Effector CD4-positive, alpha-beta T cell (primary cell): ENCODE measurements at places on chromosomes 6 and 20.

DNA sequence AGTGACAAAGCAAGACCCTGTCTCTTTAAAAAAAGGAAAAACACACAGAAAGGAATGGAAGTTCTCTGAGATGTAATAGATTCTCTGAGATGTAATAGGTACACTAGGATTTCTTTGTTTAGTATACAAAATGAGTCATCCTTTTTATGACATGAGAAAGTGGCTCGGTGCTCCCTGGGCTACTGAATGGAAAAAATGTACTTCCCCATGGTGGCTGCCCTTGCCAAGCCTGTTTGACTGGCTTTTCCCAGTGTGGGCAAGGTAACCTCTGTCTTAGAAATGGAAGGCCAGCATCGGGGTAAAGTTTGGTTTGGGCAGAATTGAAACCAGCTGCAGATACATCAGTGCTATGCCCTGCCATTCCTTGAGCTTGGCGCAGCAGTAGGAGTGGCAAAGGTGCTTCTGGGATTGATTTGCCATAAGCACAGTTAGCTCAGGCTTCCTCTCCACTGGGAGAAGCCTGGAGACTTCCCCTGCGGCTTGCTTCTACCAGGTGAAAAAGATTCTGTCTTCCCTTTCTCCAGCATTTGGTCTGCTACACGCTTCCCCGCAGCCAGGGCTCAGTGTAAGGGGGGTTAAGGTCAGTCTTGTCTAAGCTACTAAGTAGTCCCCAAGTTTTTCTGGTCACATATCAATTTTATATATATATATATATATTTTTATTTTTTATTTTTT is 24.5 kb downstream of the ARFGEF2 start:
- DNase-seq, result no peak

- peak; percentile 32 for DNase-seq
Measured at GRCh38 chr6:72622094-72622940, 453 bp downstream of the KCNQ5 start.

DNA sequence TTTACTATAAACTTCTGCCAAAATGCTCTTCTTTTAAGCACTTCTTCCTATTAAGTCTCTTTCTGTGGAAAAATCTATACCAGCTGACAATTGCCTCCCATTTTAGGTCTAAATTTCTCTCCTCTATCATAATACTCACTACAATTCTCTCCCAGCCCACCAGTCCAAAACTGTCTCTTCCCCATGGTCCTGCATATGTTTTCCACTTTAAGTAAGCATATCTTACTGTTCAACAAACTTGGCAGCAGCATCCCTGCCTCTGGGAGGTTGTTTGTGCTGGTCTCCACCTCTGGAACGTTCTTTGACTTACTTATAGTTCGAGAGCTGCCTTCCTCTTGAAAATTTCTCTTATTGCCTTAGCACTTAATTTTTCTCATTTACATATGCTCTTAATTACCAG is 180.5 kb downstream of the COL12A1 start:
- no peak for DNase-seq

DNA sequence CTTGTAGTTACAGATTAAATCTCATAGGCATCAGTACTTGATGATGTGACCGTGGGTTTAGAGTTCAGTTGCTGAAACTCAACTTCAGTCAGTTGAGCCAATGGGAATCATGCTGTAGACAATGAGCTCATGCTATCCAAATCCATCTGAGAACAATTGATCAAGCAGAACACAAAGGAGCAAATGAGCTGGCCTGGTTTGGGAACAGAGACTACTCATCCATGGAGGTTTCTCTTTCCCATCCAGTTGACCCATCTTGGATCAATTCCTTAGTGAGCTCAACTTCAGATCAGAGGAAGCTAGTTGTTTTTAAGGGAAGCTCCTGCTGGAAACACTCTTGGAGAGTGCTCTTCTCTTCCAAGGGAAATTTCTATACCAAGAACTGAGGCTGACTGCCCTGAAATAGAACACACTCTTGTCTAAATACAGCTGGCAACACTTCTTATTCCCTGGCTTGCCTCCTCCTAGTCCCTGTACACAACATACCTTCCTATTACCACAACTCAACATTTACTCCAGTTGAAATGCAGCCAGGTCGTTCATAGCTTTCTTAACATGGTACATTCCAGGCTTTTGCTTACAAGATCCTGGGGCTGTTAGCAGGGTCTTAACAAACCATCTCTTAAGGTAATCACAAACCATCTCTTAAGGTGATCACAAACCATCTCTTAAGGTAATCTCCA is 203.9 kb upstream of the PRDM1 start:
- no peak for DNase-seq

GRCh38 chr6:157637941-157638662 is 184.9 kb upstream of the SNX9 start:
- DNase-seq, result no peak

- DNase-seq, result no peak
Measured at GRCh38 chr6:142942805-142943227, 2.2 kb downstream of the HIVEP2 start.

DNA sequence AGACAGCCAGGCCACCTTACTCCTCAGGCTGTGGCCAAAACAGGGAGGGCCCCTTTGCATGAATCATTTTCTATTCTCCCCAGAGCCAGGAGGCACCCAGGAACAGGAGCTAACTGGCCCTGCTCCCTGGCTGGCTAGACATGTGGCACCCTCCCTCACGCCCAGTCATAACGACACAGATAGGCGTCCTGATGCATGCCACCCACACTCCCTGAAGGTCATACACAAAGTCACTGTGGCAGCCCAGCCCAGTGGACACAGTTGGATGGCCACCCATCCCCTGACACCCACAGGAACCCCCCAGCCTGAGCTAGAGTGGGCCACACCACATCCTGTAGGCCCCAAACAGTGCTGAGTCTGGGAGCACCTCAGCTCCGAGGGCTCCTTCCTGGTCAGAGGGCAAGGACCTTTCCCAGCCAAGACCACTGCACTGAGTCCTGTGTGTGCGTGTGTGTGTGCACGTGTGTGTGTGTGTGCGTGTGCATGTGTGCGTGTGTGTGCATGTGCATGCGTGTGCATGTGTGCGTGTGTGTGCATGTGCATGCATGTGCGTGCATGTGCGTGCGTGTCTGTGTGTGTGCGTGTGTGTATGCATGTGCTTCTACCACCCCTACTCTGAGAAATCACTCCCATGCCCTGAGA is 21.6 kb downstream of the TFEB start:
- DNase-seq, result no peak

DNA sequence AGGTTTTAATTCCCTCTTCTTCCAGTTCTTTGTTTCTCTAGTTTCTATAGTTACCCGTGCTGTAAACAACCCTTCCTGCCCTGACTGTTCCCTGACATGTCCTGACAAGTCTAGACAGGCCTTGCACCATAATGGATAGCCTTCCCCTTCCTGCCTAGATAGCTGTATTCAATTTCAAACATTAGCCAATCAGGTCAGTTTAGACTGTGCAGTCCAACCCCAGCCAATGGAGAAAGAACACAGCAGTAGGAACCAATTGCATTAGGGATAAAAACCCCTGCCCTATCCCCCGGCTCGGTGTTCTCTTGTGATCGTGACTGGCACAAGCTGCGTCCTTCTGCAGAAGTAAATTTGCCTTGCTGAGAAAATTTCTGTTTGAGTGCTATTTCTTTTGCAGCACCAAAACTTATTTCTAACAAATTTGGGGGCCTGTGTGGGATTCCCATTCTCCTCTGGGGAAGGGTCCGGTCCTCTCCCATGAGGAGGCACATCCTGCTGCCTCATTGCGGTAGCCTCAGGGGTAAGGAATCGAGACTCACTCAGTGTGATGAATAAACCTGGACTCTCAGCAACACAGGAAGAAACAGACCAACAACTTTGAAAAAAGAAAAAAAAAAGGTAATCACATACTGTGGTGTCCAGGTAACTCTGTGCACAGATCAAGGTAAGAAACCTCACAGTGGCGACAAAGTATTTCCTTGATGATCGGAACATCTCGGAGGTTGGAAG is 248.7 kb upstream of the ECI2 start:
- no peak for DNase-seq

- DNase-seq, result no peak
Measured at GRCh38 chr6:143999406-143999805, 8.7 kb downstream of the PLAGL1 start.

- no peak for DNase-seq
Measured at GRCh38 chr6:150528648-150529285, 70.9 kb upstream of the PLEKHG1 start.

GRCh38 chr20:4190792-4191519 is 175.6 kb upstream of the RNF24 start:
- DNase-seq, result no peak

GRCh38 chr6:4624726-4625125 is 151.5 kb upstream of the CDYL start:
- no peak for DNase-seq

GRCh38 chr20:23116311-23117089 is 30.4 kb upstream of the CD93 start:
- no peak for DNase-seq

GRCh38 chr6:81838031-81838430 is 85.5 kb upstream of the TENT5A start:
- no peak for DNase-seq

DNA sequence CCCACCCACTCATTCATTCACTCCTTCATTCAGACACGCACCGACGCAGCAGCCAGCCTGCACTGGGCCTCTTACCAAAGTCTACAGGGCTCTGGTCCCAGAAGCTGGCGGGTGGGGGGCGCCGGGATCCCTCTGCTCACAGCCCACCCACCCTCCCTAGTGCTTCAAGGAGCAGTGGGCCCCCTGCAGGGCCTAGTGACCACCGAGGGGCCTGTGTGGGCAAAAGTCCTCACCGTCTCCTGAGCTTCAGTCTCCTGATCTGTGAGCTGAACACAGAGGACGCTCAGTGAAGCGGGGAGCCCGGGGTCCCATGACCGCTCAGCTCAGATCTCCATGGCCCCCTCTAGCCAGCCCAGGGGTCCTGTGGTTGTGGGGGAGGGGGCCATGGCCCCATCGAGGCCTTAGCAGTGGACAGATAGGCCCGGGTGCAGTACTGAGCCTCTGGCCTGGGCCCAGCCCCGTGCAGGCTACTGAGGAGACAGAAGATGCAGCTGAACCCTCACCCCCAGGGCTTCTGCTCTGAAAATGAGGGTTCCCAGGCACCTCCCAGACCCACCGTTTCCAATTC is 33.4 kb upstream of the MRGBP start:
- no peak for DNase-seq
